ENCODE measurements at places on chromosomes 13 and 19. TPM values are rescaled to one million over a fixed set of nuclear protein-coding genes. Genes with fewer than 3 reads are reported as not detected.

Gene LILRB3
- not detected for total RNA-seq

Gene GNG8
- not detected for total RNA-seq

Gene CRB3
- not detected for total RNA-seq

Gene HIF3A
- total RNA-seq = 8.7 TPM

Gene SYT3
- 0.11 TPM for total RNA-seq

Gene TEX29
- not detected for total RNA-seq

All from uterine smooth muscle cell (primary cell).